ENCODE measurements at places on chromosomes 7 and 10.

GRCh38 chr7:131625817-131626372 lies 69.5 kb upstream of the PODXL start:
- no peak for DNase-seq

DNA sequence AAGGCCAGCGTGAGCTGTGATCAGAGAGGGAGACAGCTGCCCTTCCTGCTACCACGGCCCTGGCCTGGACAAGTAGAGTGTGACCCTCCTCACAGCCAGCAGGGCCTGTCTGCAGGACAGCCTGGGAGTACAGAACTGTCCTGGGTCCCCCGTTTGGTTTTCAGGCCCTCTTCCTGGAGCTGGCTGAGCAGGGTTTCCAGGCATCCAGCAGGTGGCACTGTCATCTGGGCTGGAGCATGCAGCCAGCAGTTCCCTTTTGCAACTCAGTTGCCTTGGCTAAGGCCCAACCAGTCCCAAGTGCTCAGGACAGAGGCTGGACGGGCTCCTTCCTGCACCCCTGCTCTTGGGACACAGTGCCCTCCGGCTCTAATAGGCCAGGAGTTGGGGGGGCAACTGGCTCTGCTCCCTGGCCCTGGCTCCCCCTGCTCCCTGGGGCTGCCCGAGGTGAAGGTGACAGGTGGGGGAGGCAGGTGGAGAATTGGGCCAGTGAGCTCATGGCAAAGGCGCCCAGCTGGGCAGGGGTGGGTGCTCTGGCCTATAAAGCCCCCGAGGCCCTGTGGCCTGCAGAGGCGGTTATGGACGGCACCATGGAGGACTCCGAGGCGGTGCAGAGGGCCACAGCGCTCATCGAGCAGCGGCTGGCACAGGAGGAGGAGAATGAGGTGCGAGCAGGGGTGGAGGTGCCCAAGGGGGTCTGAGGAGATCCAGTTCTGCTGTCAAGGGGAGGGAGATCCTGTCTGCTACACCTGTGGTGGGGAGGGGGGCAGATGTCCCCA lies at the start of gene ANKRD2:
Gene ANKRD2, plus strand, starts transcription at position 566 of the 776 bp plus-strand sequence. Its CDS starts 10 bp downstream, at position 576.
- DNase-seq, result no peak

- no peak for DNase-seq
These were observed 107.5 kb downstream of the TWIST1 start for GRCh38 chr7:19009936-19010280.

- DNase-seq, result no peak
These were observed 53.2 kb downstream of the A1CF start for GRCh38 chr10:50832171-50832751.

- no peak for DNase-seq
These were observed 37.9 kb upstream of the ABCB5 start for GRCh38 chr7:20577441-20578071.

GRCh38 chr7:86008898-86009297 lies 634.8 kb upstream of the GRM3 start:
- no peak for DNase-seq

DNA sequence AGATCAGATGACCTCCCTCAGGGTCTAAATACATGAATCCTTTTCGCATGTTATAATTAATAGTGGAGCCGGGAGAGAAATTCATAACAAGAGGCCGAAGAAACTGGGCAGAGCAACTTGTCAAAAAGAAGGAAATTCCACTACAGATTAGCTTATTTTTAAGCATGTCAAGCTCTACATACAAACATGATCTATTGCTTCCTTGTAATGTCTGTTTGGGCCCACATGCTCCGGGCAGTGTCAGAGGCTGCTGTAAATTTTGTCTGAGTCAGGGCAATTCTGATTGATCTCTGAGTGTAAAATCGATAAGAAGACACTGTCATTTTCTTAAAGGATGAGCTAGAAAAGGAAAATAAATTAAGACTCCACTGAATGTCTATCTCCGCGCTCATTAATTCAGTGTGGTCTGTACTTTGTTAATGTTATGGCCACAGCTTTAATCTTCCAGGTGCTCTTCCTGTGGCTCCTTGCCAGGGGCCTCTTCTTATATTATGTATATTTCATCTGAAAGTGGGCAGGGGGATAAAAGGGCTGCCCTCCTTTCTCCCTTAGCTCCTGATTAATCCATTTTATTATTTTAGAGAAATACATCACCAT lies 194.1 kb upstream of the SP8 start:
- no peak for DNase-seq

DNA sequence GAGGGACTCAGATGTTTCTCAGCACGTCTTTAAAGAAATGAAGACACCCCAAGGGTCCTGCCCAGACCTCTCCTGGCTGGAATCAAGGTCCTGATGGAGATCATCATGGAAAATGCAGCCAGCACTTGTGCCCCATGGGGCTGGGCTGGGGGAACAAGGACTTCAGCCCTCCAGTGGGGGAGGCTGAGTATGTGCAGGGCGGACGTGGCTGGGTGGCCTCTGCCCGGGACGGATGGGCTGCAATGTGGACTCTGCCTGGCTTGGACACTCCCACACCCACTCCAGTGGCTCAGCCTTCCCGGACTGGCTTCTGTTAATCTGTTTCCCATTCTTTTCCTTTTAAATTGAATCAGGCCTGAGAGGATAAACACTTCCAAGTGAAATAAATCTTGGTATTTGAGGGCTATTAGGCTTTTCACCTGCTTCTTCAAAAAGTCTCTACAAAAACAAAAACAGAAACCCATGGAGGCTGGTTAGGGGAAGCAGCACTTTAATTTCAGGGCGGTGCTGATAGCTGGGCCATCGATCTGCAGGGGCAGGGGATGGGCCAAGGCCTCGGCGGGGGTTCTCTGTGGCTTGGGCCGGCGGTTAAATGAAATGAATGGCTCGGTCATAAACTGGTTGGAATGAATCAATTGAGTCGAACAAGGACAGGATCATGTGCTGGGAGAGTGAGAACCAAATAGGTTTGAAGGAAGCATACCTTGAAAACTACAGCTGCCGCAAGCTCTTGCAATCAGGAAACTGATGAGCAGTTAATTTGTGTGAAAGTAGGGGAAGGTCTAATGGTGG lies 51.4 kb downstream of the ADARB2 start:
- DNase-seq, result no peak

DNA sequence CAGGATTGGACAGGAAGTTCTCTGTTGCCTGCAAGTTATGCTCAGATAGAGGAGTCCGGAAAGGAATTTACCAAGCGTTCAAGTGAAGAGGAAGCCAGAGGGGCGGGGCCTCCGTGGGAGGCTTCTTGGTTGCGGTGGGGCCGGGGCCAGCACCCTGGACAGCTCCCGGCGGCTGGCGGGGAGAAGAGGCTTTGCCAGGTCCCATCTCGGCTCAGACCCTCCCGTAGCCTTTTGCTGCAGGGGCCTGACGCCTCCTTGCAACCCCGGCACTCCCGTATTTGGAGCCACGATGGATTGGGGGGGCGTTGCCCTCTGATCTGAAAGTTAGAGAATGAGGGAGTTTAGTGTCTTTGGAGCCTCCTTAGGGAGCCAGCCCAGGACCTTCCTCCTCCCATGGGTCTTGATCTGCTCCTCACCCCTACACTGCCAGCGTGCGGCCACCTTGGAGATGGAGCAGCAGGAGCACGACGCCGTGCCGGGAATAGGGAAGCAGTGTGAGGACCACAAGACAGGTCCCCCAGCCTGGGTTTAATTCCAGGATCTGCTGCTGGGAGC lies 3.1 kb upstream of the SLC18A3 start:
- DNase-seq, result peak; percentile 12

DNA sequence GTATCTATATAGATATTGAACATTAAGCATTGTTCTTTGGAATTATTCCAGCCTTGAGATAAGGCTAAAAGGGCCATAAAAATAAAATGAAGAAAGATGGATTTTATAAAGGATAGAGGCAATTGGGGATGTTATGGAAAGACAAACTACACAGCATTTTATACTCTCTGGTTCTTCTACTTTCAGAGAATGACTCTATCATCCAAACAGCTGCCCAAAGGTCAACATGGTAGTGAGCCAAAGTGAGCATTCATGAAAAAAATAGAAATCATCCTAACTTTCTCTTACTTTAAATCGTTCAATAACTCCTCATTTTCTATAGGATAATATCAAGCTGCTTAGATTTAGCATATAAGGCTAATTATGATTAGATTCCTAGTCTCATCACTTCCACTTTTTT lies 25.2 kb downstream of the IMMP2L start:
- DNase-seq, result no peak

GRCh38 chr7:140680886-140681285 lies 8.1 kb downstream of the ADCK2 start:
- DNase-seq, result no peak

GRCh38 chr10:58502956-58503355 lies 9.7 kb upstream of the BICC1 start:
- no peak for DNase-seq

- no peak for DNase-seq
These were observed 125.8 kb downstream of the EGFR start for GRCh38 chr7:55144333-55145317.

- DNase-seq, result no peak
These were observed 16.0 kb downstream of the CREB3L2 start for GRCh38 chr7:137985897-137986251.

GRCh38 chr7:127973832-127974231 lies 57.4 kb downstream of the LRRC4 start:
- DNase-seq, result no peak

GRCh38 chr7:135274495-135275268 lies 41.0 kb downstream of the STRA8 start:
- DNase-seq, result peak; percentile 65

Measured in stimulated activated CD8-positive, alpha-beta memory T cell treated with anti-CD3 and anti-CD28 coated beads, Interleukin-4, amount 100 ng/mL, for 4 hours (primary cell).